Substantia nigra (tissue), 51 donors: ENCODE measurements at places on chromosomes 16 and 17.

DNA sequence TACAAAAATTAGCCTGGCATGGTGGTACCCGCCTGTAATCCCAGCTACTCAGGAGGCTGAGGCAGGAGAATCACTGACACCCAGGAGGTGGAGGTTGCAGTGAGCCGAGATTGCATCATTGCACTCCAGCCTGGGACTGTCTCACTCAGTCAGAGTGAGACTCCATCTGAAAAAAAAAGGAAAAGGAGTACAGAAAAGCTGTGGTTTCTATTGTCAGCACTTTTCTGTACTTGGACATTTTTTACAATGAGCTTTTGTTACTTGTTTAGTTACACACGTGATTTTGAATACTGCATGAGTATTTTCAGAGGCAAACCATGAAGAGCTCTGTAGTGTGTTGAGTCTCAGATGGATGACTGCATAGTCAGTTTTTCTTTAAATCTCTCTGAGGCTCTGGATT is 26.3 kb downstream of the ZC3H18 start:
- no peak for DNase-seq

DNA sequence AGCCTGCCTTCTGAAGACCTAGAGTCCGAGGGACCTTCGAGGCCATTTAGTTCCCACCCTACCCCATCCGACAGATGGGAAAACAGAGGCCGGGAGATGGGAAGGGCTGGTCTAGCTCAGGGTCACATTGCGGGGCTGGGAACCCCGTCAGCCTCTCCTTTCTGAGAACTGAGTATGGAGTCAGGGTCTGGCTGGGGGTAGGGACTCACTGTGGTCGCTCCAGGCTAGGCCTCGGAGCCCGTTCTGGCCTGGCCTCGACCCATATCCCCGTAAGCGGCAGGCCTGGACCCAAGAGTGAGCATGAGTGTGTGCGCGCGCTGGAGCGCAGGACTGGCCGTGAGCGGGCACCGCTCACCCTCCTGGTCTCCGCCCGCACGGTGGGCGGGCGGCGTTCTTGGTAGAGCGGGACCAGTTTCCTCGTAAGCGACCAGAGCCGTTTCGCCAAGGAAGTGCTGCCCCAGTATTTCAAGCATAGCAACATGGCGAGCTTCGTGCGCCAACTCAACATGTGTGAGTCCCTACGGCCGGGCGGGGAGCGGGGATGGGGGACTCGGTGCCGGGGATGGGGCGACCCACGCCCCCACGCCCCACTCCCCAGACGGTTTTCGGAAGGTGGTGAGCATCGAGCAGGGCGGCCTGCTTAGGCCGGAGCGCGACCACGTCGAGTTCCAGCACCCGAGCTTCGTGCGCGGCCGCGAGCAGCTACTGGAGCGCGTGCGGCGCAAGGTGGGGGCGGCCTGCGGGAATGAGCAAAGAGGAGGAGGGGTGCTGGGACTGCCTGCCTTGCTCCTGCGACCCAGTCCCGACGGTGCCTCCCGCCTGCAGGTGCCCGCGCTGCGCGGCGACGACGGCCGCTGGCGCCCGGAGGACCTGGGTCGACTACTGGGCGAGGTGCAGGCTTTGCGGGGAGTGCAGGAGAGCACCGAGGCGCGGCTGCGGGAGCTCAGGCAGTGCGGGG is 855 bp downstream of the HSF4 start:
- no peak for DNase-seq

GRCh38 chr16:7509963-7510601 is 177.4 kb downstream of the RBFOX1 start:
- DNase-seq, result no peak

- DNase-seq, result no peak
Measured at GRCh38 chr17:9969301-9969935, 64.3 kb upstream of the RCVRN start.

- DNase-seq, result no peak
Measured at GRCh38 chr17:17933775-17934174, 38.4 kb downstream of the TOM1L2 start.

DNA sequence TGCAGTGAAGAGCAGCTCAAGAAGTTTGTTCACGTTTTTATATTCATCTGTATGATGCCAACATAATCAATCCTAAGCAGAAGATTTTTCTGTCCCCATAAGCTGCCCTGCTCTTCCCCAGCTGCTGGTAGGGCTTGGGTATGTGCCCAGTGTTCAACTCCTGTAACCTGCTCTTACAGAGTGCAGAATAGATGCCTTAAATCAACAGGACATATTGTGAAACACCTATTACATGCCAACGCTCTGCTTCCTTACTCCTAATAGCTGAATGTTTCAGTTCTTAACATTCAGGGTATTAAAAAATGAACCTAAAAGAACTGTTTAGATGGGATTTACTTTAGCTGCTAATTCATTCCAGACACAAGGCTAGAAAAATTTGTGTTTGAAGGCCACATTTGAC is 190.9 kb downstream of the HS3ST3A1 start:
- no peak for DNase-seq
